ENCODE measurements at places on chromosomes 3 and 15.

- no peak for DNase-seq
Observed at GRCh38 chr15:33194237-33194636, 277 bp downstream of the FMN1 start.

DNA sequence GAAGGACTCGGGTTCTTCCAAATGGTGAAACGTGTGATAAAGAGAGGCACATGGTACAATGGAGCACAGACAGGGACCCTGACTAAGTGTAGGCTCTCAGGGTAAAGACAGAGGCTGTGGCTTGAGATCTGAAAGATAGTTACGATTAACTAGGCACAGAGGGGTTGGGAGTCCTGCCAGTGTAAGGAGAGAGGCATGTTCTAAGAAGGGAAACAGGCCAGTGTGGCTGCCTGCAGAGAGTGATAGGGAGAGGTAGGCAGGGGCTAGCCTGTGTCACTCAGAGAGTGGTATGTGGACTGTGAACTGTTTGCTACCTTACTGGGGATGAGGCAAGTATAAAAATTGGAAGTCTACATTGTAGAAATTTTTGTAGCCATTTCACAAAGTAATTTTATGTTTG, 109.5 kb downstream of the PEX5L start:
- no peak for DNase-seq

DNA sequence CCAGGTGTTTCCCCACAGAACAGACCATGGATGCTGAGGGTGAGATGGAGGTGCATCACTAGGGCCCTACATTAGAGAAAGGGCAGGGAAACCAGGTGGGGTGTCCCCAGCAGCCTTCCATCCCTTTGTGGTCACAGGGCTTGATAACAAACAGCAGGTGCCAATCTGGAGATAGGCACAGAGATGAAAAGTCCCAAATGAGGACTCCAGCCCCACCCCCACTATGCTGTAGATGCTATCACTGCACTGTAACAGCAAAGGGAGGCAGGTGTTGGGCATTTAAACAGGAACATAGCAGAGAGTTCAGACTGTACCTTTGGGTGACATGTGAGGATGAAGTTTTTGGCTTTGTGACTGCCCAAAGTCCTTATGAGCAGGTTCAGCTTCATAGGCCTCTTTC, 21.4 kb downstream of the IL20RB start:
- no peak for DNase-seq

GRCh38 chr3:142801746-142802145, 77.9 kb downstream of the TRPC1 start:
- no peak for DNase-seq

DNA sequence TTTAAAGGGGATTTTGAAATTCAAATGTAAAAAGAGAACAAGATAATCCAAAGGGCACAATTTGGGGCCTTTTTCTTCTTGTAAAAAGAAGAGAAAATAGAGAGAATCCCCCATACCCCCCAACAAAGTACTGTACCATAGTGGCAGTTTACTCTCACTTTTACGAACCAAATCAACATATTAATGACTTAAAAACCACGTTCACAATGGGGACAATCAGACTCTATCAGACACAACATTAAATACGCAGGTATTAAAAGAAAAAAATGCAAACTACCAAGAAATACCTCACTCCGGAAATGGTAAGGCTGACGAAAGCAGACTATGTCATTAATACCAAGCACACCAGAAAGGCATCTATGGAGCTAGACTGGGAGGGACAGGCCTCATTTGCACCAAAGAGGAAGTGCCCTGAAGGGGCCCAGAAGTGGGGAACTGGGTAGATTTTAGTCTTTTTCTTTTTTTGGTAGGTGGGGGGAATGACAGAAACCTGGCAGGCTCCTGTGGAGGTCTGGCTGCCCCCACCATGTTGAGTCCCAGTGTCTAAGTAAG, 134.3 kb downstream of the TIGIT start:
- DNase-seq: no peak

- DNase-seq: no peak
Observed at GRCh38 chr3:22360970-22361369, 610.0 kb upstream of the ZNF385D start.

DNA sequence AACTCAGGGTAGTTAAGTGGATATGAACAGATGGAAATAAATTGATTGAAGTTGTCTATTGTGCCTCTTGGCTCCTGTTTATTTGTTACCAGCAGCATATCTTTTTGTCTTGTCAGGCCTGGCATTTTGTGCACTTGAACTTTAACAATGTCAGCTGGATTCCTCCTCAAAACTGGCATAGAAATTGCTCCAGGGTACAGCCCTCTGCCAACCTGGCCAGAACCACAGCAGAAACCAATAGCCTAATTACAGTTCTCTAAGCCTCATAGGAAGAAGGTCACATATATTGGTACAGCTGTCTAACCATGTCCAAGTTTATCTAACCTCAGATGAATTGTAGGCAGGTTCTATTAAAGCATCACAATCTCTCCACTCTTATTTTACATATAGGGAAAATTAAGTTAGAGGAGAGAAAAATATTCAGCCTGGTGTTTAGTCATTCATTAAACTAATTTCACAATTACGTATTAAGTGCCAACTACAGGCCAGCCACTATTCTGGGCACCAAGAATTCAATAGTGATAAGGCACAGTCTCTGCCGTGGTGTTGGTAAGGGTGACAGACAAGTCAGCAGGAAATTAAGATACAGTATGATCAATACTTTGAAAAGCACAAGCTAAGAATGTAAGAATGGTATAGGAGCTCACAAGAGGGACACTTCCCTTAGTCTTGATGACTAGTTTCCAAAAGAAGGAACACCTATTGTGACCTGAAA, 452.9 kb upstream of the NECTIN3 start:
- no peak for DNase-seq

GRCh38 chr3:62566022-62566557, 192.7 kb upstream of the FEZF2 start:
- no peak for DNase-seq

- DNase-seq: no peak
Observed at GRCh38 chr3:140332131-140332530, 345.7 kb upstream of the TRIM42 start.
